Pulmonary artery endothelial cell (primary cell): ENCODE measurements at places on chromosomes 6 and 20.

DNA sequence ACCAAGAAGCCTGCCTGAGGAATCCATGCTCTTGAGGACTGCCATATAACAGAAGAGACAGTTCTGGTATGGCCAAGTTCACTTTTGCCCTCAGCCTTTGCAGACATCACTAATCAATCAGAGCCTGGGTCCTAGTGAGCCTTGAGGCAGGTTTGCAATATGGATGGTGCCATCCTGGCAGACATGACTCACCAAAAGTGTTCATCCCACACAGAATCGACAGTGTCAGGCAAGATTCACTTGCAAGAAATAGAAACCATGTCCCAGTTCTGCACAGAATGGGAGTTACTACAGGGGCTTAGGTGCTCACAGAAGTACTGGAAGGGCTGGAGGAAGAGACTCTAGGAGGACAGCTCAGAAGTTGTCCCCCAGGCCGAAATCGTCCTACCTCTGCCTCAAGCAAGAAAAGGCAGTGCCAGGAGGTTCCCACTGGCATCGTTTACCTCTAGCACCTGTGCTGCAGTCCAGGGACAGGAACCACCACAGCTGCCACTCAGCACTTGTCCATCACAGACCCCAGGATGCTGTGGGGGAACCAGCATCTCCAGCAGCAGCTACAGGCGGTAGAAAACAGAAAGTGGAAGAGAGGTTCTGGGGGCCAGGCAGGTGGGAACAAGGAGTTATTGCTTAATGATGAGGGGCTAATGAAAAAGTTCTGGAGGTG, 42.6 kb upstream of the PHACTR3 start:
- no peak for DNase-seq

- DNase-seq, result no peak
Observed at GRCh38 chr6:56764081-56764566, 121.4 kb upstream of the DST start.

- DNase-seq, result no peak
Observed at GRCh38 chr20:42635699-42636411, 553.9 kb downstream of the PTPRT start.

DNA sequence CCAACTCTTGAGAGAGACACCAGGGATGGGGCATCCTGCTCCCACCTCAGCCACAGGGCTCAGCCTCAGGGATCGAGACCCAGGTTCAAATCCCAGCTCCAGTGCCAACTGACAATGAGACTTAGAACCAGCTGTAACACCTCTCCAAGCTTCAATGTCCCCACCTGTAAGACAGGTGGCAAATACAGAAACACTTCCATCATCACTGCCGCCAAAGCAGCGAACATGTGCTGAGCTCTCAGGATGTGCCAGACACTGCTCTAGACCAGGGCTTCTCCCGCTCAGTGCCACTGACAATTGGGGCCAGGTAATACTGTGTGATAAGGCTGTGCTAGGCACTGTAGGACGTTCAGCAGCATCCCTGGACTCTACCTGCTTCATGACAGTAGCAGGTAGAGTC, 22.1 kb downstream of the PREX1 start:
- DNase-seq, result no peak

DNA sequence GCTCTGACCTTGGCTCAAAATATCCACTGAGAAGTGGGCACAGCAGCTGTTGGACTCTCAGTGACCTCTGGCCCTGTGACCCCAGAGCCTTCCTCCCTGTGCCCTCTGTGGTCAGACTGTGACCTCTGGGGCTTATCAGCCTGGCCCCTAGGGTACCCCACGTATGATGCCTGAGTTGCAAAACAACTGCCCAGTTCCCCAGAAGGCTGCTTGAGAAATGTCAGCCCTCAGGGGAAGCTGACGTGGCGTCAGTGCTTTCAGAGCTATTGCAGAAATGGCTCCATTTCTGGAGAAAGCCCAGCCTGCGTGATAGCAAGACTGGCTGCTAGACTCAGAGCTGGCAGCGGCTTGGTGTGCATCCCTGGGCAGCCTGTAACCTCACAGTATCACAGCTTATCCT, 31.5 kb upstream of the TGM2 start:
- DNase-seq, result no peak

DNA sequence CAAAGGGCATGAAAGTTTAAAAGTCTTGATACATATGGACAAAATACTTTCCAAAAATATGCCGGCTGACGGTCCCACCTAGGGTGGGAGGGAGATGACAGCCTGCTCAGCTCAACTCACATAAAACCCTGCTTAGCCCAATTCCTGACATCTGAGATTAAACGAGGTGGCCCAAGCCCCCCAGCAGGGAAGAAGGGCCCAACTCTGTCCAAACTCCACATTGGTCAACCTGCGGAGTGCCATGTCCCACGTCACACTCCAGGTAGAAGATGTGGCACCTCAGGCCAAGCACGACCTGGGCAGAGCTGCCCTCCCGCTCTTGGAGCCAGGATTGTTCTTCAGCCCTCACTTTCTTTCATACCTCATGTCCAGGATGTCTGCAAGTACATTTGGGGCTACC, 48.2 kb downstream of the FGD2 start:
- no peak for DNase-seq

GRCh38 chr6:92415656-92416055, 1003.7 kb downstream of the EPHA7 start:
- DNase-seq, result no peak

DNA sequence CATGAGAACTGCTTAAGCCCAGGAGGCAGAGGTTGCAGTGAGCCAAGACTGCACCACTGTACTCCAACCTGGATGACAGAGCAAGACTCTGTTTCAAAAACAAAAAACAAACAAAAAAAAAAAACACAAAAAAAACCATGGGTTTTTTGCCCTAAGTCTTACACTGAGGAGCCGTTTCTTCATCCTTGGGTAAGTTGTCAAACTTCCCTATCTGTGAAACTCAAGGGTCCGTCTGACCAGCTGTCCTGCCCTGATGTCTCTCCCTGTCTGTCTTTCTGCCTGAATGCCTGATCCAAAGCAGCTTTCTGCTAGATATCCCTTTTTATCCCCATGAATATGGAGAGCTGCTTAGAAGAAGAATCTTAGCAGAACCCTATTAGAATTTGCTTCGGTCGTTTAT, 41.3 kb upstream of the CLDN20 start:
- DNase-seq, result no peak

DNA sequence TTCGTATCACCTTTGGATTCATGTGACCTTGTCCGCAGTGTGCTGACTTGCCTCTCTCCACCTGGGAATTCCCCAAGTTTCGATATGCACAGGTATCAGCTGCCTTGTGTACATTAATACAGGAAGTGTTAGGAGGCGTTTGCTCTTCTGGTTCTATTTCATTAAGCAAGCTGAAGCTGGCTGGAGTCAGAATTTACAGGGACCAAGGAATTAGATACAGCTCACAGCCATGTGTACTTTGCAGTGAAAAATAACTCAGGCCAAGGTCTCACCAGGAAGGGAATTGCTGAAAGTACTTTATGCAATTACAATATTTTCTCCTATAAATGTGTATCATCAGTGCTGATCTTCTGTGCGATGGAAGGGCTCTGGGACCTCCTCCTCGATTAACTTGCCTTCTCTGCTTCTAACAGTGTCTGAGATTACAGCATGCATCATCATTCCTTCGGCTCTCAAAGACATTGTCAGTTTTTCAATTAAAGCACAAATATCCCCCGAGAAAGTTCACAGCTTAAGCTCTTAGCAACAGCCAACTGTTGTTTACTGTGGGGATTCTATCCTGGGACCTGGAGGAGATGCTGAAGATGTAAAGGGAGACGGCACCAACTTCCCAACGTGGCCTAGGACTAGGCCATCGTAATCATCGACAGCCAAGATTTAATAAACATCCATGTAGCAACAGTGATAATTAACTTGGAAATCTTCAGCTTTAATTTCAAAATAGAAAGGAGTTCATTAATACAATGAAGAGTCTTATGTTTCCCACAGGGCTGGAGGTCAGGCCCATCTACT, 13.8 kb upstream of the TIAM2 start:
- no peak for DNase-seq

DNA sequence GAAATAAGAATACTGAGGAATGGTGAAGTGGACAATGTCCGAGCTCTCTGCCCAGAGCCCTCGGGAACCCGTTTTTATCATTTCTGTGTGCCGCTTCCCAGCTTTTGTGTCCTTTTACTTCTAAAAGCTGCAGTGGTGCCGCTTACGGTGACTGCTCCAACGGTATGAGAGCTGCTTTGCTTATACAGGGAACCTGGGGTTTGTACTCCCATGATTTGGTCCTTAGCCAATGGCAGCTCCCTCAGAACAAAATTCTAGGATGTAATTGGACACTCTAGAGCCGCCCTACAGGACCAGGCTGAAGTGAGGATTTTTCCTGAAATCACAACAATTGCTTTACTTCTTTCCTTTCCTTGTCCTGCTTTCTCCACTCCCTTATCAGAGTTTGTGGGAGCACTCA, 24.2 kb upstream of the PCSK2 start:
- DNase-seq, result no peak

DNA sequence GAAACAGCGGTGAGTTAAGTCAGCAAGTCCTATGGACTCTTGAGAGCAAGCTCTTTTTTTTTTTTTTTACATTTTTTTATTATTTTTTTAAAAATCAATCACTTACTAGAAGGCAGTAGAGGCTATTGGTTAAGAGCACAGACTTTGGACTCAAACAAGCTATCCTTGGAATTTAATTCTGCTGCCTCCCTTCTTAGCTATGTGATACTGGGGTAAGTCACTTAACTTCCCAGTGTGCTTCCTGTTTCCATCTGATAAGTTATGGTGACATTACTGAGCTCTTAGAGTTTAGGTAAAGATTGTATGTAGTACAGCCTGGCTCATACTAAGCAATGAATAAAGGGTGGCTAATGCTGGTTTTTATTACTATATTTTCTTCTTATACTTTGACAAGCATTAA, 770.5 kb upstream of the FLRT3 start:
- DNase-seq, result no peak

- DNase-seq, result no peak
Observed at GRCh38 chr6:111944541-111944940, 71.3 kb upstream of the FYN start.

GRCh38 chr6:3162067-3162497, 4.7 kb upstream of the TUBB2A start:
- no peak for DNase-seq

DNA sequence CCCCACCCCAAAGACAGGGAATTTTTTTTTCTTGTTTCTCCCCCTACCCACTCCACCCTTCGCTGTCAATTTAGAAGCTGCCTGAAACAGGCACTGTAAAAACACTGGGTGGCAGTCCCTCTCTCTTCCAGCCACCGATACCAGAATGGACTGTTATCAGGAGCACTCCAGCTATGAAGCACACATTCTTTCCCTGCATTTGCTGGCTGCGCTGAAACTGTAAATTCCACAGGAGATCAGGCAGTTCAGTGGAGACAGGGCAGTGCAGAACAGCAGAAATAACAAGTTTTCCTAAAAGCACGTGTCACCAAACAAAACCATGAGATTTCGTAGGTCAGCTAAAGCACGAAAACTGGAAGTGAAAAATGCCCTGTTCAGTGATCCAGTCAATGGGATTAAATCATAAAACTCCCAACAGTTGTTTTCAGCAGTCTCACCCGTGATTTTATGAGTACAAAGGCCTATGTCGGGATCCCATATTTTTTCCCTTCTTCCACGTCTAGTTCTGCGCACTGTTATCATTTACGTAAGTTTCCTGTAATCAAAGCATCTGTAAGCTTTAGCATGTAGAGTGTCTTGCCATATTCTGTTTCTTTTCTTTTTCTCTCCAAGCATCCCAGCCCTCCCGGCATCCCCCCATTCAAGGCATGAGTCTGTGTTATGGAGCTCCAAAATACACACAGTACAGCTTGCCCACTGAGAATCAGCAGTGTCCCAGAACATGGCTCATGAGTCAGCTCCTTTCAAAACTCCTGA, 359.9 kb upstream of the EPHA7 start:
- DNase-seq, result no peak

DNA sequence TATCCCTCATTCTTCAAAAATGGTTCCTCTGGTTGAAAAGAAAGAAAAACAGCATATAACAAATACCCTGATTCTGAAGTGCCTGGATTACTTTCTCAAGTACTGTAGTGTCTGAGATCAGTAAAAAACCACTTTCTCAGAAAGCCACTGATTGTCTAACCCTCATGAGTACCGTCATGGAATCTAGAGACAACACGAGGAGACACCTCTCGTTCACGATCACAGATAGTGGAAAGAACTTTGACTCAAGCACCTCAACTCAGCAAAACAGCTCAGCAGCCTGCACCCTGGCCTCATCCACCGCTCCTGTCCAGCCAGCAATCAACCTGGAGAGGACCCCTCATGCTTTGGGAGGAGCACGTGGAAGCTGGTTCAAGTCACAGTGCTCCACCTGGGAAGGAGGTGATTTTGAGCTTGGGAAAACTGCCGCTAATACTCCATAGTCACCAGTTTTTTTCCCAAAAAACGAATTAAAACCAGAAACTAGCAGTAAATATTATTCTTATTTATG, 1.0 kb downstream of the SCML4 start:
- DNase-seq, result no peak

GRCh38 chr6:121465101-121465500, 29.7 kb downstream of the GJA1 start:
- no peak for DNase-seq

GRCh38 chr20:20435453-20435852, 67.5 kb downstream of the INSM1 start:
- DNase-seq, result no peak

DNA sequence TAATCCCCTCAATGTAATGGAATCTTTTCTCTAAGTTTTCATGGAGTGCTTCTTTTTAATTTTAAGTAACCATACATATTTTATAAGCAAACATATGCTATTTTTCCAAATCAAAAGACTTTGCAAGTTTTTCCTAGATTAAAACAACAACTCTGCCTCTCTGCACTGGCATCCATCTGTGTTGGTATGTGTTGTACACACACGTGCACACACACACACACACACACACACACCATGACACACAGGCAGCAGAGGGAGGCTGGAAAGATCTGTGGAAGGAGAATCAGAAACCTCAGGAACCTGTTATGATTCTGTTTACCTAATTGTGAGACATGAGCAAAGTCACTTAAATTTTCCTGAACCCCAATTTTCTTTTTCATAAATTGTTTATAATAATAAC, 295.0 kb upstream of the PRDM1 start:
- DNase-seq, result no peak

GRCh38 chr6:47447722-47448121, 29.9 kb upstream of the CD2AP start:
- DNase-seq, result no peak

- peak; percentile 17 for DNase-seq
Observed at GRCh38 chr6:41367700-41368099, 32.3 kb downstream of the NCR2 start.
